ENCODE measurements at places on chromosomes 5 and 9. TPM values are rescaled to one million over a fixed set of nuclear protein-coding genes. Genes with fewer than 3 reads are reported as not detected.

DNA sequence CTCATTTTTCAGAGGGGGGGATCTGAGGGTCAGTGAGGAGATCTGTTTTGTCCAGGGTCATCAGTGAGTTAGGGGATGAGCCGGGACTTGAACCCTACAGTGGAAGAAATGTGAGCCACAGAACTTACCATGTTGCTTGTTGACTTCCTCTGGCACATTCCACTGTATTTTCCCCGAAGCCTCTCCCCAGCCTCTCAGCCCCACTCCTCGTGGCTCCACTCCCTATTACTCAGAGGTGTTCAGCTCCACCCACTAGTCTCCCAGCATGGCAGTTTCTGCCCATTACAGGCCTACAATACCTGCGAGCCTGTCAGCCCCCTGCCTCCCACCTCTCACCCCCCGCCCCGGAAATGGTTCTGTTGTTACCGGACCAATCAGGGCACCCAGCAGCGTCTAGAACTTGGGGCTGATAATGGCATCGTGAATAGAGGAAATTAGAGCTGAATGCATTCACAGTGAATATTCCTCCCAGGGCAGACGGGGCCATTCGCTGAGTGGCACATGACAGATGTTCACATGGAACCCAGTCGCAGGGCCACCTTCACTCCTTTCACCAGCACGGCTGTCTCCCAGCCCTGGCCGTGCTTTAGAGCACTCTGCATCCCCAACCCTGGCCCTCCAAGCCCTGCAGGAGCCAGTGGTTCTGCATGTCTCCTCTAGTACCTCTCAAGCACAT is 81.6 kb downstream of the KCNIP1 start:
- DNase-seq: peak; percentile 22

- DNase-seq: no peak
These were observed 28.3 kb downstream of the CCDC69 start for GRCh38 chr5:151195622-151196021.

GRCh38 chr9:127847178-127847510 is 7.3 kb downstream of the ENG start:
- no peak for DNase-seq

DNA sequence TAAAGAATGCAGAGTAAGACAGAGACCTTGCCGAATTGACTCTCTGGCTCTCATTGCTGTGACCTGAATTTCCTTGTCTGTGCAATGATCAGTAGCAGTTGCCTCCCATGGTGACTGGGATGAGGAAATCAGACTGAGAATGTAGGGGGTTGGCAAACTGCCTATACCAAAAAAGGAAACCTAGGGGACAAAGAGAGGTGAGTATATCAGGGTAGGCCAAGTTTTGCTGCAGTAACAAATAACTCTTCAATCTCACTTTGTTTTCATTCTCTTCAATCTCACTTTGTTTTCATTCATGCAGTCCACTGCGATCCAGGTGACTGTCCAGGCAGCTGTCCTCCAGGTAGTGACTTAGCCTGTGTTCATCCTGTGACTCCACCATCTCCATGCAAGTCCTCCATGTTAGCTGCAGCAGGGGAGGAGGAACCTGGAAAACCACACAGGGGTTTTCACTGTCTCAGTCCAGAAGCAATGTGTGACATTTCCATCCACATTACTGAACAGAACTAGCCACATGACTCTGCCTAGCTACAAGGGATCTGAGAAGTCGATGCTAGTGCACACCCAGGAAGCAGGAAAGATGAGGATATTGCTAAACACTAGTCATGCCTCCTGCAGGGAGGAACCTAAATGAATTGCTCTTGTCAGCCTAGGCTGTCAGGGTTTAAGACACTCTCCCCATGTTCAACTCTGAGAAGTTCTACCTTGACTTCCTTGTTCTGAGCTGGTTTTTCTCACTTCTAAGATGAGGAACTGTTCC is 26.0 kb downstream of the TMEM174 start:
- DNase-seq: no peak

DNA sequence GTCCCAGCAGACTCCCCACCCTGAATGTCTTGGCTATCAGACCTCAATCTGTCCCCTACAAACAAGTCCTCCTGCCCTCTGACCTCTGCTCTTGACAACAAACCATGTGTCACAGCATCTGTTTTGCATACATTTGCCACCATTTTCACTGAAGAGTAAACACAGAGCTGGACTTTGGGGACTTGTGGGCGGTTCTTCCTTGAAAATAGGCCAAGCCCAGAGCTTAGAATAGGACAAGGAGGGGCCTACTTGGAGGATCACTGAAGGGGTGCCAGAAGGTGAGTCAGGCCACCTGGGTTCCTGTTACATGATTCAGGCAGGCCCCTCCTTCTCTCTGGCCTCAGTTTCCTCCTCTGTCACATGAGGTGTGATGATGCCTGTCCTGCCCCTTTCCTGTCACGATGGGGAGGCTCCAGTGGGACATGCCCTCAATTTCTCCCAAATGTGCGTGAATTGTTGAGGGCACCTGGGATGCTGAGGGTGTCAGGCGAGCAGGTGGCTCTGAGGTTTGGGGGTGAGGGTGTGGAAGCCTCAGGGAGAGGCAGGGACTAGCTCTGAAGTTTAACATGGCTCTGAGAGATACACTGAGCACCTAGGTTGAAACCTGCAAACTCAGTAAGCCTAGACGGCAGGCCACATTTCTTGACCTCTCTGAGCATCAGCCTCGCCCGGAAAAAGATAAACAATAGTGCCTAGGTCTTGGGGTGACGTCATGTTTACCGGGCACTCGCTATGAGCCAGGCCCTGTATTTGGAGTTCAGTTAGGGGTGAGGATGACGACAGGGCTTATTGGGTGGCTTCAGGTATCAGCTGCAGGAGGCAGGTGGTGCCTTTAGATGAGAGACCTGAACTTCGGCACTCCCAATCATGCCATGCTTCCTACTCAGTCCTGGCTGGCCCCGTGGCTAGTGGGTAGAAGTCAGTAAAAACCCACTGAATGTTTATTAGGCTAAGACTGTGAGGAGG is 107.6 kb upstream of the PITX1 start:
- DNase-seq: peak; percentile 31

DNA sequence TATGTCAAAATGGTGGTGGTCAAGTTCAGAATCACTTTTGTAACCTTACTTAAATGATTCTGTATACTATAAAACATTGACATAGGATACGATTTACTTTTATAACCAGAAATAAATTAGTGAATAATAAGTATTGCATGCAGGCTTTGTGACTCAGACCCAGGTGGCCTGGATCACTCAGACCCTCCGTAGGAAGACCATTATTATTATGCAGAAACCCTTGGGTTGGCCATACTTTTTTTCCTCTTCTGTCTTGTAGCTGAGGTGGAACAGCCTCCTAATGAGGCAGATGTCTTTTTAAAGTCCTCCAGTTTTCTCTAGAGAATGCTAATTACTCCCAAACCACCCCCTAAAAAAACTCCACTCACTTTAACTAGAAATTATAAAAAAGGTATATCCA is 121.9 kb downstream of the LPAR1 start:
- DNase-seq: no peak

PCDHB9 gene
- total RNA-seq: 1.6 TPM

FOXE1 gene
- total RNA-seq: under 0.01 TPM

ARHGEF39 gene
- total RNA-seq: 2.9 TPM

RMRP gene
- 3,813 TPM for total RNA-seq

DBH gene
- total RNA-seq: not detected
